ENCODE measurements at places on chromosomes 16 and 17.

DNA sequence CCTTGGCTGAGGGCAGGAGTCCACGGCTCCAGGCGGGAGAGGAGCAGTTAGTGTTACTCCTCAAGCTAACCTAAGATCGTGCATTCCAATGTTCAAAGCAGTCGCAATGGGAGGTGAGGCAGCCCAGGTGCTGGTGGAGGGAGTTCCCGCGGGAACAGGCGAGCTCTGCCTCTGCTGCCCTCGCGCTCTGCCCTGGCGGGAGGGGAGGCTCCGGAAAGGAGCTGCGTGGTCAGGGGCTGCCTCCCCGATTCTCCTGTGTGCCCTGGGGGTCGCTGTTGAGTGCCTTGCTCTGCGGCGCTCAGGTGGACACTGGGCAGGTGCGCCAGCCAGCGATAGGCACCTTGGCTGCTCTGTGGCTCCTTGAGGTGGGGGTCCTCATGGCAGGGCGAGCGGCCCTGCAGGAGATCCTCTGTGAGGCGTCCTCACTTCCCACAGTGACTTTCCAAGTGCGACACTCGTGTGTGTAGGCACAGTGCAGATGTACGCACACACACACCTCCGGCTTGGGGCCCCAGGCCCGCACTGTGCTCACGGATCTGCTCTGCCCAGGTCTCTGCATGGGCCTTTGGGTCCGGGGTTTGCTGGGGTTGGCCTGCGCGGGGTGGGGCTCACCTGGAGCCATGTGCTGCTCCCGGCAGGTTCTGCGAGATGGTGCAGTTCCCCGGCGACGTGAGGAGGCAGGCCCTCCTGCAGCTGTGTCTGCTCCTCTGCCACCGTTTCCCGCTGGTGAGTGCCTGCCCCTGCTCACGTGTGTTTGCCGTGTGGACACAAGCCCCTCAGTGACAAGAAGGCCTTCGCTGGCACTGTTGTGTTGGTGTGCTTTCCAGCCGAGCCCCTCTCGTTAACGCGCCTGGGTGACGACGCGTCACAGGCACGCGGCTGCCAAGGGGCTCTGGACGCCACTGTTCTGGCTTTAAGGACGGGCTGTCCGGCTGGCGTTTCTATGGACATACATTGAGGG is 97.9 kb upstream of the ZNF750 start:
- DNase-seq = no peak

GRCh38 chr16:11743308-11744074 is 834 bp upstream of the TXNDC11 start:
- no peak for DNase-seq

DNA sequence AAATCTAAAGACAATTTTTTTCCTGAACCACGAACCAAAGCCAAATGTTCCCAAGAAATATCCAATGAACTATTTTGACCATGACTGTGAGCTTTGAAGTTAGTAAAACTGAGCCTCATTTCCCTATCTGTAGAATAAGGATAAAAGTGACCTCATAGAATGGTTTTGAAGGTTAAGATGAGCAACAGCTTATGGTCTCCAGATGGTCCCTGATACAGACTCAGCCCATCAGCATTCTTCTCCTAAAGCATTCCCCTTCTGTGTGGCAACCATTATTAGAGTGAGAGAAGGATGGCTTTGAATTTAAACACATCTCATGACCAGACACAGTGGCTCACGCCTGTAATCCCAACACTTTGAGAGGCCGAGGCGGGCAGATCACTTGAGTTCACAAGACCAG is 70.1 kb downstream of the COPRS start:
- no peak for DNase-seq

- no peak for DNase-seq
Observed at GRCh38 chr16:79177018-79177417, 423.5 kb downstream of the MAF start.

- no peak for DNase-seq
Observed at GRCh38 chr16:1299012-1299867, 10.2 kb upstream of the UBE2I start.

GRCh38 chr16:1351215-1351581 is 480 bp downstream of the TSR3 start:
- no peak for DNase-seq

DNA sequence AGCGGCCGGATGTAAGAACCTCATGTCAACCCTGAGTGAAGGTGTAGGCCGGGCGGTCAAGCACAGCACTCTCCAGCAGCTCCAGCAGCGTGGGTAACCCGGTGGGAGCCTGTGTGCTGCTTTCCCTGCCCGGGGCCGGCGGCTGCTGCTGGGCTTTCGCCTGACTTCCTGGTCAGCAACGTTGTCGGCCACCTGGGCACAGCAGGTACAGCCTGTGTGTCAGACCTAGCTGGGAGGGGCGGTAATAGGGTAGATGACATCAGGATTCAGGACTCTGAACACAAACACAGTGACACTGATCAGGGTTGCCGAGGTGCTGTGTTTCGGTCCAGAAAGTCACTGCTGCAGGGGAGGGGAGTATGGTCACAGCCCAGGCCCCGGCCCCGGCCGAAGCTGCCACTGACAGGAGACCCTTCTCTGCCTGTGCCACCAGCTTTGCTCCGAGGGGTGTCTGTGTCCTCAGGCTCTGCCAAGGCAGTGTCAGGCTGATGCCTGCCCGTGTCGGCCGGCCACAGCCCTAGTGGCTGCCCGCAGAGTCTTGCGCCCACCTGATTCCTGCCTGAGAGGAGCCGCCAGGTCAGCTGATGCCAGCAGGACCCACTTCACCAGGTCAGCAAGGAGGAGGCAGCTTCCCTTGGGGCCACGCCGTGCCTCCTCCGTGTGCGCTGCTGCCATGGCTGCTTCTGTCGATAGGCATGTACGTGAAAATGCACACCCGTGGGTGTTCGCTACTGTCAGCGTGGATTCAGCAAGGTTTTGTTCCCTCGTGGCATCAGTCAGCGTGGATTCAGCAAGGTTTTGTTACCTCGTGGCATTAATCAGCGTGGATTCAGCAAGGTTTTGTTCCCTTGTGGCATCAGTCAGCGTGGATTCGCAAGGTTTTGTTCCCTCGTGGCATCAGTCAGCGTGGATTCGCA is 9.2 kb downstream of the RAB40C start:
- no peak for DNase-seq

DNA sequence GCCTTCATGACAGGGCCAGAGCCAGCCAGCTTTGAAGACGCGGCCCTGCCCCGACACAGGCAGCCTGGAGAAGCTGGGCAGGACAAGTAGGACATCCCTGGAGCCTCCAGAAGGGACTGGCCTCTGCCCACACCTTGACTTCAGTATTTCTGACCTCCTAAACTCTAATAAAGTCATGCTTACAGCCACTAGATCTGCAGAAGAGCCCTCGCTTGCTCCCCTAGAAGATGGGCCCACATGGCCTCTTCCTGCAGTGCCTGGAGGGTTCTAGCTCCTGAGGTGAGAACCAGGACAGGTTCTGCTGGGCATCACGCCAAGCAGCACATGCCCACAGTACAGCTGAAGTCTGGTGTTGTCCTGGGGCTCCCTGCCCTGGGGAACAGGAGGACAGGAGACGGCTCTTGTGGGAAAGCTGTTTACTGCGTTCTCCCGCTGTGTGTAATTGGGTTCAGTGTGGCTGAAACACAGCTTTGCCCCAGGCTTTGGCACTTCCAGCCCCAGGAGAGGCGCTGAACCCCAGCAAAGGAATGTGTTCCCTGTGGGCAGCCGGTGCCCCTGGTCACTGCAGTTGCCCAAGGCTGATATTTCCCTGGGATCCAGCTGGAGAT is 2.6 kb downstream of the APRT start:
- no peak for DNase-seq

DNA sequence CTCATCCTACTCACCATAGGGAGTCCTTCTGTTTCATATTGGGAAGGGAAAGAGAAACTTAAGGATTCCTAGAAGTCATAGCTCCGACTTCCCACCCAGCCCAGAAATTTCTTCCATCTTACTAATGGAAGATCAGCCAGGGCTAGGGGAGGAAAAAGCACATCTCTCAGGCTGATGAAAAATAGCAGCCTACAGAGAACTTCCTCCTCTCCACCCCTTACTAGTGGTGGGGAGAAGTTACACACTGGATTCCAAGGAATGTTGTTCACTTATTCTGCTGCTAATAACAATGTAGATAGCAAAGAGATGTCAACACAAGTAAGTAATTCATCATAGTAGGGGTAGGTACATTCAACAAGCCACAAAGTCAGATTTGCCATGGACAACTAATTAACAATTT is 94.4 kb downstream of the SPACA3 start:
- DNase-seq = no peak
